GM12892 (cell line): ENCODE measurements at places on chromosomes 6 and 20.

- no peak for DNase-seq
Measured at GRCh38 chr6:152587473-152587872, 49.7 kb downstream of the SYNE1 start.

DNA sequence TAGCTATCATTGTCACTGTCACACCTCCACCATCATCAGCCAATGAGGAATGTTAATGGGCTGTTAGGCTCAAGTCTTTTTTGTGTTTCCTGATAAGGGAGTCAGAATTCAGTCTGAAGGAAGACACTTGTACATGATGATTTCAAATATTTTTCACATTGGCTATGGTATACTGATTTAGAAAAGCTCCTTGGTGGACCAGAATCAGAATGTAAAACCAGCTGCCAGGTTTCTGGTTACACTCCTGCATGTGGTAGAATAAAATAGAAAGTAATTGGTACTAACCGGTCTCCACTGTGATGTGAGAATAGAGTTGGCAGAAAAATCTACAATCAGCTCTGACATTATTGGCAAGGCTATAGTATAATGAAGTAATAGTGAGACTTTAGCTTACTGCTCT lies 10.7 kb downstream of the COL9A1 start:
- DNase-seq, result no peak

- DNase-seq, result no peak
Measured at GRCh38 chr20:33871362-33871761, 60.2 kb downstream of the CHMP4B start.

DNA sequence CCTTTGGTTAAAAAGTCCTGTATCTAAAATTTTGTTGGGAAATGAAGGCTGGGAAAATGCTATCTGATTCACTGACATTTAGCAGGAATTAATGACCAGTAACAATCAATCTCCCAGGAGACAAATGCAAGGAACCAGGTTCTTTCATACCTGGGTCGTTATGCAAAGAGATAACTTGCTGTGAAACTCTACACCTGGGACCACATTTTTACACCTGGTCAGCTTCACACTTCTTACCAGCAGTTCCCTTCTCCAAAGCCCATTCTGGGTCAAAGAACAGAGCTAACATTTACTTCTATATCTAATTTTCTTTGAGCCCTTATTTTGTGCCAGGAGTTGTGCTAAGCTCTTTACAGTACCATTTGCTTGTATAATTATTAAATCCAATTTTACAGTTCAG lies 27.4 kb upstream of the STXBP5 start:
- no peak for DNase-seq

- no peak for DNase-seq
Measured at GRCh38 chr6:167957626-167958025, 39.8 kb upstream of the KIF25 start.

DNA sequence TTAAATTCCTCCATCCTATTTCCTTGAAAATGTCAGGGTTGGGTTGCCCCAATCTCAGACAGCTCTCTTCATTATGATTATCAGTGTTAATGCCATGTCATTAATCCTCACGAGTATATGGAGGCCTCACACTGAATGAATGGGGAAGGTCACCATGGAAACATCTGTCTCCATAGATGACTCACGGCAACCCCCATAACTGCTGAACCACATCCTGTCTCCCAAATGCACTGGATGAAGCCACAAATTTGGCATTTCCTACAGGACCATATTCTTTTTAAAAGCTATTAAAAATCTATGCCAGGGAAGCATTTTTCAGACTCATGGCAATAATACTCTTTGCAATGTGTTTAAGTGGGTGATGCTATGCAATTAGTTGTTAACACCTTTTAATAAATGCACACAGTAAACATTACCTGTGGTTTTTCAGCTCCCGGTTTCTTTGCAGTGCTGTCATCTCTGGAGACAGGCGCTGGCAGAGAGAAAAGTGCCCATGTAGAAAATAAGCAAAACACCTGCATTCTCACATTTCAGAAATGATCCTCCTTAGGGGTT lies 80.1 kb upstream of the PTPRK start:
- DNase-seq, result no peak

GRCh38 chr20:62219992-62220665 lies at the start of gene HRH3:
Gene HRH3, minus strand, starts transcription at chr20:62220278. Its CDS starts 308 bp downstream, at chr20:62219970.
- DNase-seq, result peak; percentile 81

DNA sequence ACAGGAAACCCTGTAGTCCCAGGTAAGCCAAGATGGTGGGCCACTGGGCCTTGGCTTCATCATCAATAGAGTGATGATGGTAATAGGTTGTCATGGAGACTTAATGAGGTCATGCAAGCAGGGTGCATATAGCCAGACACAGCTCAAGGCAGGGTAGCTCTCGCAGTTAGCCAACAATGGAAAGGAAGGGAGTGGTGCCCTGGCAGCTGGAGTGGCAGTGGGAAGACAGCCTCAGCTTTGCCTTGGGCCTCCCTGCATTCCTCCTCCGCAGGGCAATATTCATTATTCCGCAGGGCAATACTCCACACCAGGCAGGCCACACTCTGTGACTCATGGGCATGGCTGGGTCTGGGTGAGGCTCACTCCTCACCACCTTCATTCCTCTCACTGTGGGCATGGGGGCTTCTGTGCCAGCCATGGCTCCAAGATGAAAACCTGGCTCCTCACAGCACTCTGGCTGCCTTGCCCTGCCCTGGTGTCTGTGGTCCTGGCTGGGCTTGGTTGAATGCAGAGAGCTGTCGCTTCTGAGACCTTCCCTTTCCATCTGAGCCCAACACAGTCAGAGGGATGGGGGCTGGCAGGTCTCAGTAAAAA lies 163.1 kb upstream of the PMEPA1 start:
- DNase-seq, result no peak
